Urothelium cell line (cell line): ENCODE measurements at places on chromosomes 5 and 9.

GRCh38 chr9:93517331-93517730, 59.1 kb upstream of the PHF2 start:
- DNase-seq: no peak

- DNase-seq: no peak
These were observed 1.6 kb upstream of the GLIPR2 start for GRCh38 chr9:36134761-36135505.

GRCh38 chr5:149578896-149579295, 2.4 kb upstream of the ARHGEF37 start:
- DNase-seq: no peak

- no peak for DNase-seq
These were observed 2232.8 kb upstream of the WWC1 start for GRCh38 chr5:166058660-166059059.

GRCh38 chr9:35903049-35903448, 3.0 kb upstream of the HRCT1 start:
- peak; percentile 67 for DNase-seq

DNA sequence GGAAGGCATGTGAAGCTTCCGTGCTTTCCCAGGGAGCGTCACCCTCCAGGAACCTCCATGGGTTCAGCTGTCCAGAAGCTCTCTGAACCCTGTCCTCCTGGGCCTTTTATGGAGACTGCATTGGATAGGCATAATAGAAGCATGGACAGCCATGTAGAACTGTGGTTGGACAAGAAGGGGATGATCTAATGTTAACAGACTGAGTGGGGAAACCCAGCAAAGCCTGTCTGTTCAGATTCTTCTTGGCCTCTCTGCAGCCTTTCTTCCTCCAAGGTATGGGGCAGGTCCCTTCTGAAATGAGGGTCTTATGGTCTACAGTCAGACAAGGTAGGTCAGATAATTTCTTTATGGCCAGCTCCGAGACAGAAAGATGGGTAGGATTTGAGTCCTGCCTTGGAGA, 59.1 kb upstream of the CTNNA1 start:
- no peak for DNase-seq

DNA sequence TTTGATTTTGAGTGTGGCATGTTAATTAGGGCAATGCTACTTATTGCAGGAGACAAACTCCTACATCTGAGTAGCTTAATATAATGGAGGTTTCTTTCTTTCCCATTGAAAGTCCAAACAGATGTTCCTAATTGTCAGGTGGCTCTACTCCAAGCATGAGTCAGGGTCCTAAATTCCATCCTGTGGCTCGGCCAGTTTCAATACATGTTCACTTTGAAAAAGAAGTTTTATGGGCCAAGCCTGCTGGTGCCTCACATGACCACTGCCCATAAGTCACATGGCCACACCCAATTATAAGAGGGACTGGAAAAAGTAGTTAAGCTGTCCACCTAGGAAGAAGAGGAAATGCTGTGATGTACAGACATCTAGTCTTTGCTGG, 170.4 kb downstream of the ARRDC3 start:
- peak; percentile 23 for DNase-seq

GRCh38 chr5:138647261-138647788, 72.1 kb upstream of the HSPA9 start:
- no peak for DNase-seq

DNA sequence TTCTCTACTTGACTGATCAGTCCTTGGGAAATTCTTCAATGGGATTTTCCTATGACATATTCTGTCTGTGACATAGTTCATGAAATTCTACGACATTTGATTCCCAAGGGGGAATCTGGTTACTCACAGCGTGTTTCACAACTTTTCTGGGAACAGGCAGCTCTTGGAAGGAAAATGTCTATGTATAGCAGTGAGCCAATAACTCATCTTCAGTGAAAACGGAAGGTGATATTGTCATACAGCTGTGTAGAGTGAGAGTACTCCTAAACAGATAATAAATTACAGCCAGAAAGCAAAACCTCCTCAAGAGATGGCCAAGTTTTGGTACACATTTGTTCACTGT, 91.4 kb downstream of the C9orf152 start:
- DNase-seq: no peak

DNA sequence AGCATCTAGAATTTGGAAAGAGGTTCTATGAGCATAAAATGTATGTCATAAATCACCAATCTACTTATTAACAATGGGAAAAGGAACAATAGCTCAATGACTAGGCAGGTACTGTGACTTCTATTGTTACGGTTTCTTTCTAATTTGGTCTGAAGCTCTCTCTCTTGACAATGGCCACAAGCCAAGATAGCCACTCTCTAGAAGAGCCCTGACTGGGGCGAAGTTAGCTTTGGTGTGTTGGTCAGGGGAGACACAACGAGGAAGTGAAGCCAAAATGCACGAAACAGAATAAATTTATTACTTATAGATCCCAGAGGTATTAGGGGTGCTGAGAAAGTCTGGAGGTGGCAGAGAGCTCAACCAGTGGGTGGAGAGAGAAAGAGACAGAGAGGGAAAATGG, 9.4 kb upstream of the RAD23B start:
- DNase-seq: no peak

DNA sequence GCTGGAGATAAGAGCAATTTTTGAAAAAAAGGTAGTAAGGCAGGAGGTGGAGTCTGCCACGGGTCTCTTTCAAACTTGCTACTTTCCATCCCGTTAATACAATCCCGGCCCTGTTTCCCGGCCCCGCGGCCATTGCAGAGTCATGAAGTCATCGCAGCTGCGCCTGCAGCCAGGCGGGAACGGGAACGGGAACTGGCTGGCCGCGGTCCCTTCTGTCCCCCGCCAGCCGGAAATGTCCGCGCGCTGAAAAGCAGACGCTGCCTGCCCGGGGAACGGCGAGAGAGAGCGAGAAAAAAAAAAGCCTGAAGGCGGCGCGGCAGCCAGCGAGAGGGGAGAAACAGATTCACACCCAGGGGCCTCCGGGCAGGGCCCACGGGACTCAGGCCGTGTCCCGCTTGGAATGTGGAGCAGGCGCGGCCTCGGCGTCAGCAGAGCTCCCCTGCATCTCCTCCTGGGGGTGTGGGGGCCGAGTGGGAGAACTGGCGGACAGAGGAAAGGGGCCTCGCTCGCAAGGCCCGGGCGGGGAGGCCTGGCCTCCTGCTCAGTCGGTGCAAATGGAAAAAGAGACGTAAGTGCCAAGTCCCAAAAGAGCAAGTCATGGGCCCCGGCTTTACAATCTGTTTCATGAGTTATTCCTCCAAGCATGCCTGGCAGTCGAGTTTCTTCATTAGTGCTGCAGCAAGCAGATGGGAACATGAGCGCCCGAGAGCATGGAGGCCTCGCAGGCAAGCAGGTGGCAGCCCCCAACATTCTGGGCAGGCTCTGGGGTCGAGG, 201.2 kb upstream of the GAS1 start:
- peak; percentile 87 for DNase-seq

- no peak for DNase-seq
These were observed 27.2 kb downstream of the C9orf152 start for GRCh38 chr9:110180511-110181434.

- no peak for DNase-seq
These were observed 144.8 kb upstream of the ADCY2 start for GRCh38 chr5:7251132-7251531.

- peak; percentile 27 for DNase-seq
These were observed 75.1 kb downstream of the MRPS27 start for GRCh38 chr5:72244862-72245371.

DNA sequence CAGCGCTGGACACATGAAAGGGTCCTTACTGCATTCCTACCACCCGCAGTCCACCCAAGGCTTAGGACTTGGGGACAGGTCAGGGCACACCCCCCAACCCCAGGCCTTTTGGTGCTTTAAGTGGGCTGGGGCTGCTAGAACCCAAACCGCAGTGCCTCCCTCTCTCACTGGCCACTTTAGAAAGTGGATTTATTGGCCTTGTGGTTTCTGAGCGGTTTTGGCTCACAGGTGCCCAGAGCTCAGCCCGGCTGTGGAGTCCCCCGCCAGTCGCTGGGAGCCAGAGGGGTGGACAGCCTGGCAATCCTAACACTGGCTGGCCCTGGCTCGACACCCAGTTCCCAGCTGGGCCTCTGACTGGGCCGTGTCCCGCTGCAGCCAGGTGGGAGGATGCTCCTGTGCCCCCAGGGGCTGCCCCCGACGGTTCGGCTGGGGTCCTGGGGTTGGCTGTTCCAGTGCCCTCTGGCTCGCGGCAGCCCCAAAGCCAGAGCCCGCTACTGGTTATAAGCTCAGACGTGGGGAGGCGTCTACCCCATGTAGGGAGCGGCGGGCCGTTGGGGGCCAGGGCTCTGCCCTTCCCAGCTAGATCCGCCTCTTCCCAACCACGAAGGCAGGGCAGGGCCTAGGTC, 65.2 kb upstream of the RNU6ATAC start:
- no peak for DNase-seq

DNA sequence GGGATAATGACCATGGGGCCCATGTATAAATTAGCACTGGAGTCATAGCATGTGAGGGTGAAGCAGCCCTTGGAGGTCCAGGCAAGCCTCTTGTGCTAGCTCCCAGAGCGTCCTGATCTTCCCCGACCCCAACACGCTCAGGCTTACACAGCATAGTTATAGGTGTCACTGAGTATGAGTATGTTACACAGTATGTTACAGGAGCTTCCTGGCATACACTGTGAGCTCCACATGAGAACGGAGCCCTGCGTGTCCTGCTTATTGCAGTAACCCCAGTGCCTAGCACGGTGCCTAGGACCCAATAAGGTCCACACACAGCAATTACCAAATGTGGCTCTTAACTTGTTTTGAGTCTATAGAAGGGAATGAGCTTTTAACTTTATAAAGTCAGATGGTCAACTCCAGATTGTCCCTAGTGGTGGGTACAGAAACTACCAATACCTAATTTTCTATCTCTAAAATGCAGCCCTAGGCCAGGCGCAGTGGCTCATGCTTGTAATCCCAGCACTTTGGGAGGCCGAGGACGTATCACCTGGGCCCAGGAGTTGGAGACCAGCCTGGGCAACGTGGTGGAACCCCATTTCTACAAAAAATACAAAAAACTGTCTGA, 64.1 kb downstream of the PLAC8L1 start:
- DNase-seq: no peak

DNA sequence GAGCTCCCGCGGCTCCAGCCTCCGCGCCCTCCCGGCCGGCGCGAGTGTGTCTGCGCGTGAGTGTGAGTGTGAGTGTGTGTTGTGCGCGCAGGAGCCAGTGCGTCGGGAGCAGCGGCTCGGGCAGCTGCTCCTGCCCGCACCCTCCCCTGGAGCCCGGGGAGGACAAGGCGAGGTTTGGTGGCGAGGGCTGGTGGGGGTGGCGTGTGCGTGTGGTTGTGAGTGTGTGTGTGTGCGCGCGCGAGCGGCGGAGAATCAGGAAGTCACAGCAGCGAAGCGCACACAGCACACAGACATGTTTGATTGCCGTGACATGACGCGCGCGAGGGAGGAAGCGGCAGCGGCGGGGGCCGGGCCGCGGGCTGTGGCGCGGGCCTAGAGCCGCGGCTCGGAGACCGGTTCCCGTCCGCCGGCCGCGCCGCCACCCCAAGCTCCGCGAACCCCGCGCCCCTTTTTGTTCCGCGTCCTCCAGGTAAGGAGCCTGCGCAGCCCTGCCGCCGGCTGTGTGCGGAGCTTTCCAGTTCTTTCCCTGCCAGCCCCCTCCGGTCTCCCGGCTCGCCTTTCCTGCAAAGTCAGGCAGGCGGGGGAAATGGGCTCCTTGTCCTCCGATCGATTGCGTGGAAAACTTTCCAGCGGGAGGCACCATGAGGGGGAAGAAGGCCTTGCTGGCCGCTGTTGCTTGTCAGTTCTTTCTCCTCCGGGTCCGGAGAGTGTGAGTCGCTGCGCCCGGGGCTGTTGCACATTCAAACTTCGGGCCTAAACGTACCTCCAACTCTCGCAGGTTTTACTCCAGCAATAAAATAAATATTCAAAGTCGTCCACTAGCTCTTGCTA, 2.4 kb downstream of the SMARCA2 start:
- peak; percentile 44 for DNase-seq

- no peak for DNase-seq
These were observed 63.1 kb upstream of the RETREG1 start for GRCh38 chr5:16679863-16680262.

- no peak for DNase-seq
These were observed 102.1 kb downstream of the TMEM174 start for GRCh38 chr5:73274881-73275663.

DNA sequence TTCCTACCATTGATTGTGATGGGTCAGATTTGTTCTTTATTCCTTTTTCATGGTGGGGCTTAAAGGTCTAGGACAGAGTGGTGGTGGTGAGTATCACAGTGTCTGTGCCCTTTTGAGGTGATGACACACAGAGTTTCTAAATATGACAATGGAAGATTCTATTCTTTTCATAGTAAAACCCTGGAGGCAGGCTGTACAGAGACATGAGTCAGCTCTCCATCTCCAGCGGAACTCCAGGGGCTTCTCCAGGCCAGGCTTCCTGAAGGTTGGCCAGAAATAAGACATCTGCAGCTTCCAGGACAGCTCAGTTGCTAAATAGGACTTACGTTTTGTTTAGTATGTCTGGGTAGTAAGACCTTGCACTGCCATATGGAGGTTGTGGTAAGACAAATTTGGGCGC, 229.5 kb downstream of the CD180 start:
- DNase-seq: no peak

GRCh38 chr5:142542906-142543305, 143.0 kb downstream of the FGF1 start:
- no peak for DNase-seq

DNA sequence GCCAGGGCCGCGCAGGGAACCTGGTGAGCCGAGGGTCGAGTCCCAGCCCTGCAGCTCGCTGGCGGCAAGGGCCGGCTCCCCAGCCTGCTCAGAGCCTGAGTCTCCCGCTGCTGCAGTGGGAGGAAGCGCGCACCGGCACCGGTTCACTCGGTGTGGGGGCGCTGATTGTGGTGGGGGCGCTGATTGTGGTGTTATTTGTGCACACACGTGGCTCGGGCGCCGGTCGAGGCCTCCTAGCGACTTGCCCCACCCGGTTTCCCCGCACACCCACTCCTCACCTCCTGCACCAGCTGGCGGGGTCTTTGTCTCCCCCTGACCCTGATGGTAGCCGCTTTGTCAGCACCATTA, 266.7 kb downstream of the NSG2 start:
- DNase-seq: no peak

DNA sequence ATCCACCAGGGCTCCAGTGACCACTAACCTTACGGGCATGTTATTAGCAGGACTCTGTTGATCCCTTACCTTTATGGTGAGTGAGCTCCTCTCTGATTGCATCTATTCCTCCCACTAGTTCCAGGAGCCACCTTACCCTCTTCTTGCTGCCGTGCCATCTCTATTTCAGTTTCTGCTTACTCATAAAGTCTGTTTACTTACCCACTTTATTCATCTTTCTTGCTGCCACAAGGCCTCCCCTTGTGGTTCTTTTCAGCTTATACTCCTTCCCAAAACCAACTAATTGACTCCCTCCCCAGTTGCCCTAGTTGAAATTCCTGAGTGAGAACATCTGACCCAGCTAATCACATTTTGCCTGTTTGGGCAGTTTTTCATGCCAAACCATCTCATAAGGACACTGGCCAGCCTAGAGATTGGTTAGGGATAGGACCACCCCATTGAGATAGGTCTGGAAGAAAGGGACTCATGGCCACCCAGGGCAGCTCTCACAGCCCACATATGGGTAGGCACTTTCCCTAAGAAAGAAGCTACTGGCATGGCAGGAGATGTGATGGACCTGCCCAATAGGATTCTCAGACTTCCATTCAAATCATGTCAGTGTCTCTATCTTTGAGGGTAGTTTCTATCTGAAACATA, 412.7 kb downstream of the EFNA5 start:
- no peak for DNase-seq
